ENCODE measurements at places on chromosomes 1 and 21. TPM values are rescaled to one million over a fixed set of nuclear protein-coding genes. Genes with fewer than 3 reads are reported as not detected.

- DNase-seq: no peak
These were observed 68.7 kb downstream of the ARID4B start for GRCh38 chr1:235259133-235259778.

DNA sequence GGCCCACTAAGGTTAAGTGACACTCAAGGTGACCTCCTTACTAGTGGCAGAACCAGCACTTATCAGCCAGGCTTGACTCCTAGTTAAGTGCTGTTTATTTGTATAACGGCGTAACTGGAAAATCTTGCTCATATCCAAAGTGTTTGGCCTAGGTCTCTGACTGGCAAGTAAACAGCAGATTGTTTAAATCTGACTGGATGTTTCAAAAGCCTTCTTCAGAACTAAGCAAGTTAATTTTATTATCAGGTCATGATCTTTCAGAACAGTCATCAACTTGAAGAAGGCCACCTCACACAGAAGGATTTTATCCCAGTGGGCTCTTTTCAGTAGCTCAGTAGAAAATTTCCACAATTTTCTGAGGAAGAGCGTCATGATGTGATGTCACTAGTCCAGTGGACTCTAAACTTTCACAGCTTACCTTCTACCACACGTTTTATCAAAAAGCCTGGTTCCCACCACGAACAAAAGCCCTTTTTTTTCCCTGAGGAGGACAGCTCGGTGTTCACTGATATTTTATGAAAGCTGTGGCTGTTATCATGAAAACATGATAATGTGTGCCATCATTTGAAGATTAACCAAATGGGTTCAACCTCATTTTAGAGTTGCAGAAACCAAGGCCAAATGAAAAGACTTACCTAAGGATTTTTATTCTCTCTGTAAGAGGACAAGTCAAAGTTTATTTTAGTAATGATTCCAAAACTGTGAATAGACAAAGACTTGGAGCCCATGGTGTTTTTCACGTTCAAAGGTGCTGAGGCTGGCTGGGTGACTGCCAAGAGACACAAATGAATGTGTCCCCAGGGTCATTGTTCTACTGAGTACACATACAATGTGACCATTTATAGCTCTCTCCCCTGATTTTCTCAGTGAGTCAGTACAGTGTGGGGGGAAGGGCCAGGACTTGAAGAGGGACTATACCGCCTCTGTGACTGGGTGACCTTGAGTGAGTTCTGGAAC, 9.1 kb downstream of the SGIP1 start:
- peak; percentile 72 for DNase-seq

DNA sequence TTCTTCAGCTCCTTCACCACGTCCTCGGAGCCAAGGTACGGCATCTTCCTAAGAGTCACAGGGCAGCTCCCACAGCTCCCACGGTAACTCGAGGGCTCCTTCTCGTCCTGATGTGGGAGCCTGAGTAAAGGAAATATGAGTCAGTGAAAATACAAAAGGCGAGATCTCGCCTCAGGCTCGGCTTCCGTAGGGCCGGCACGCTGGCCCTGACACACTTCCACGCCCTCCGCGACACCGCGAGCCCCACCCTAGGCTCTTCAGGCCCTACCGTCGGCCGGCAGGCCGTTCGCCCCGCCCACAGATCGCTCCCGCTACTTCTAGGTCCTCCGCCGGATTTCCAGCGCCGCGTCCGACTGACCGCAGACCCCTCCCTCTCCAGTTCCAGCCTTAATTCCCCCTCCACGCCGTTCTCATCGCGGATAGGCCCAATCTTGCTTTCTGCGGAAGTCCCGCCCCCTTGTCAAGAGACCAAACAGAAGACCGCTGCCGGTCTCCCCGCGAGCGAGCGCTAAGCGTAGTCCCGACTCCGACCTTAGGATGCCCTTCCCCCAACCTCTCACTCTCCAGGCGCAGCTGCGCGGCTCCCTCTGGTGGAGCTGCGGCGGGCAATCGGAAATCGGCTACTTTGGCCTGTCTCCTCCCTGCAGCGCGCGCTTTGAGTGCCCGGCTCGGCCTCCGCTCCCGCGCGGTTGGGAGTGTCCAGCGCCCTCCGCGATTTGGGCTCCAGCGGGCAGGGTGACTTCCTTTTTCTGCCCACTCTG, at the start of the genes AP4B1 and DCLRE1B:
Gene AP4B1 (minus strand): TSS at position 126 of the 761 bp plus-strand sequence. CDS start 82 bp downstream, at position 44.
Gene DCLRE1B (plus strand): TSS at position 653 of the 761 bp plus-strand sequence. CDS start 261 bp downstream, outside the sequence.
- peak; percentile 100 for DNase-seq

DNA sequence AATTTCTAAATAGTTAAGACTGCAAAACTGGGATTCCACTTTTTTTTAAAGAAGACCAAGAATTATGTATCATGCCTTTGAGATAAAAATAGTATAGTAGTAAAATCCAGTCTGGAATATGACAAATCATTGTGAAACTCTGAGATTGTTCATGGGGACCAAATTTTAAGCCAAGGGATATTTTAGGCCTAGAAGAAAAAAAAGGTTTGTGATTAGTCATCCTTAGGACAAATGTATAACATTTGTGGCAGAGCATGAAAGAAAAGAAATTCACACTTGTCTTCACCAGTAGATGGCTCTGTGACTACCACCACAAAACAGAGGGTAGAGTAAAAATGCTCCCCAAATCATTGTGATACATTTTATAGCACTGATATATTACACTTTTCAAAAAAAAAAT, 226.1 kb downstream of the KCTD3 start:
- DNase-seq: peak; percentile 76

DNA sequence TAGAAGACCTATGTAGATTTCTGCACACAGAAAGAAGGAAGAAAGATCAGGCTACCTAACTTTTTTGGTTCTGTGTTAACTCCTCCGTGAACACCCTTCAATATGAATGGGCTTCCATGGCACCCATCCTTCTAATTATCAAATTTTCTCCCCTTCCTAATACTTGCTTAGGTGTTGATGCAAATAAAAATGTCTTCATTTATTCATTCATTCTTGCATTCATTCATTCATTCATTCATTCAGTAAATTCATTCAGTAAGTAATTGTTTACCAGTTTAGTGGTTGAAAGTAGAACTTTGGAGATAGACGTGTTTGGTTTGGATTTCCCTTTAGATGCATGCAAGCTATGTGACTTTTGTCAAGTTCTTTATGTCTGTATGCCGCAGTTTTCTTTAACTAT, 4.6 kb downstream of the CHI3L2 start:
- DNase-seq: no peak

DNA sequence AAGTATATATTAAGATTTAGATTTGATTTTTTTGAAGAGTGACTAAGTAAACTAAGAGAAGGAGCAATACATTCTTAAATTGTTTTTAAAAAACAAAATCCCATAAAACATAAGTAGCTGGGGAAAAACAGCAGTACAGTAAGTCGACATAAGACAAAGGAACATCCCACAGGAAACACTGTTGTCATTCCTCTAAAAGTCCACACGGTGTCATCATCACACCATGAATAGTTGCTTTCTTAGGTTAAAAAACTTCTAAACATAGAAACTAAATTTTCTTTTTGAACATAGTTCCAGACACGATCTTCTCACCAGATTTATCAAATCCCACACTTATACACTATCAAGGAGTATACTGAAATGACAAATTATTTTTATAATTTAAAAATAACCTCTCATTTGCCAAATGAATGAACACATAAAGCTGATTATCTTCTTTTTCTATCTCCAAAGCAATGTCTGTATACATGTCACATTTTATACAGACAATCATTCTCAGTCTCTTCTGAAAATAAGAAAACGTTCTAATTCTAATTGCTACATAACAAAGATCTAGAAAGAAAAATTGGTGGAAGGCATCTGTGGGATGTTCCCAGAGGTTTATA, 15.8 kb downstream of the ODF2L start:
- peak; percentile 93 for DNase-seq

GRCh38 chr1:228487336-228488124, at the start of gene RNF187:
RNF187 (plus strand) TSS chr1:228487382.
- DNase-seq: no peak

- DNase-seq: peak; percentile 90
These were observed 3.0 kb upstream of the RGS2 start for GRCh38 chr1:192805832-192806323.

DNA sequence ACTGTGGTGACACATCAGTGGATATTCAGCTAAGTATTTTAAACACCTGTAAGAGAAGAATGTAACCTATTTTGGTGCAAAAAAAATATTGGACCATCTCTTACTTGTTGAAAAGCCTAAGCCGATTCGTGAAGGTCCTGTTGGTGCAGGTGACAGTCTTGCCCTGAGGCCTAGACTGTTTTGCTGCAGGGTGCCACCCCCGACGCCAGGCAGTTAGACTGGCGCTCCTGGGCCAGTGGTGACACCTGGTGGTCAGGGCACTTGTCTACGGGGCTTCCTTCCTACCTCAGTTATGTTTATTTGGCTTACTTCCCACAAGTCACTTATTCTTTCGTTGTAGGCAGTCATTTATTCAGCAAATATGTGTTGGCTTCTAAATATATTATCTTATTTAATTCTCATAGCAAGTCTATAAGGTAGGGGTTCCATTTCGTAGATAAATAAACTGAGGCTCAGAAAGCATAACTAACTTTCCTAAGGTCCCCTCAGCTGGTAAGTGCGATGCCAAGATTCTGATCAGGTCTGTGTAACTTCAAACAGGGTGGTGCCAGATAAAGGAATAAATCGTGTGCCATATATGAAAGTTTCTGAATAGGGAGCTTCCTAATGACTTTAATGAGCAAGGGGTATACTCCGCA, 1.9 kb downstream of the EEIG2 start:
- DNase-seq: no peak

- peak; percentile 55 for DNase-seq
These were observed 30.0 kb upstream of the RCSD1 start for GRCh38 chr1:167599957-167600581.

DNA sequence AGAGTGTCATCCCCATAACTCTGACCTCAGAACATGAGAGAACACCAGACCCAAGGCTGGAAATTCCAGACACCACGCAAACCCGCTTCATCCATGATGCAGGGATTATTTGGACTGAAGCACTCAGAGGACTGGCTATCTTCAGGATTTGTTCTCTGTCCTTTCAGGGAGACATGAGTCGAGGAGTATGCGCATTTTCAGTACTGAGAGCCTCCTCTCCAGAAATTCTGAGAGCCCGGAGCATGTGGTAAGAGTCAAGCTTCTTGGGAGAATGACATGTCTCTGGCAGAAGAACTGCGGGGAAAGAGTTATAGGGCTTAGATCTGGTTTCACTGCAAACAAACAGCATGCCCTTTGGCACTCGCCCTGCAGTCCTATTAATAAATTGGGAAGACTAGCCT, 6.9 kb downstream of the LAX1 start:
- DNase-seq: no peak

GRCh38 chr21:39022863-39023693, 160.2 kb downstream of the PSMG1 start:
- peak; percentile 78 for DNase-seq

GRCh38 chr1:225651872-225652728, 823 bp downstream of the ENAH start:
- peak; percentile 55 for DNase-seq

GRCh38 chr1:207109004-207109403, 5.0 kb downstream of the C4BPA start:
- DNase-seq: no peak

GRCh38 chr1:31155216-31155806, 84.4 kb downstream of the NKAIN1 start:
- DNase-seq: peak; percentile 71

GRCh38 chr1:62194651-62195544, at the start of gene L1TD1:
L1TD1 (plus strand) TSS chr1:62194849; CDS start chr1:62206629, 11,780 bp downstream.
- DNase-seq: peak; percentile 17

DNA sequence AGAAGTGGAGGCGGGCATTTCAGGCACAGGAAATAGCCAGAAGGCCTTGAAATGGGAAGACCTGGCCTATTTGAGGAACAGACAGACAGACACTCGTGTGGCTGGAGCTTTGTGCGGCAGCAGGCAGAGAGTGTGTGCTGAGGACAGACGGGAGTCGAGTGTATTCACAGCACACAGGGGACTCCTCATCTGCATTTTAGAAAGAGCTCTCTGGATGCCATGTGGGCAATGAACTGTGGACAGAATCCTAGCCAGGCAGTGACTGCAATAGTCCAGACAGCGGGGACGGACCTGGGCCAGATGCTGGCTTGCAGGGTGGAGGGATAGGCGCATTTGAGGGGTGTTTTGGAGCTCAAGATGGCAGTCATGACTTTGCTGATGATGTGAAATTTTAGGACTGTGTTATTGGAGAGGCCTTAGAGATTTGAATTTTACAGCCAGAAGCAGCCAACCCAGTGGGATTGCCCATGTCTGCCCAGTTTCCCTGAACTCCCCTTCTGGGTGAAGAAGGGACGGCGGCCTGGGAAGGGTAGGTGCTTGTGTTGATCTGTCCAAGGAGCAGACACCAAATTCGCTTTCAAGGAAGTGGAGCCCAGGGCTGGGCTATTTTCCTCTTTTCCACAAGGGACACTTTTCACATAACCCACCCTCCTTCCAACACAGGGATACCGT, 43.7 kb downstream of the CHAF1B start:
- DNase-seq: peak; percentile 14

- no peak for DNase-seq
These were observed 28.1 kb upstream of the EPHA2 start for GRCh38 chr1:16183765-16184556.

DNA sequence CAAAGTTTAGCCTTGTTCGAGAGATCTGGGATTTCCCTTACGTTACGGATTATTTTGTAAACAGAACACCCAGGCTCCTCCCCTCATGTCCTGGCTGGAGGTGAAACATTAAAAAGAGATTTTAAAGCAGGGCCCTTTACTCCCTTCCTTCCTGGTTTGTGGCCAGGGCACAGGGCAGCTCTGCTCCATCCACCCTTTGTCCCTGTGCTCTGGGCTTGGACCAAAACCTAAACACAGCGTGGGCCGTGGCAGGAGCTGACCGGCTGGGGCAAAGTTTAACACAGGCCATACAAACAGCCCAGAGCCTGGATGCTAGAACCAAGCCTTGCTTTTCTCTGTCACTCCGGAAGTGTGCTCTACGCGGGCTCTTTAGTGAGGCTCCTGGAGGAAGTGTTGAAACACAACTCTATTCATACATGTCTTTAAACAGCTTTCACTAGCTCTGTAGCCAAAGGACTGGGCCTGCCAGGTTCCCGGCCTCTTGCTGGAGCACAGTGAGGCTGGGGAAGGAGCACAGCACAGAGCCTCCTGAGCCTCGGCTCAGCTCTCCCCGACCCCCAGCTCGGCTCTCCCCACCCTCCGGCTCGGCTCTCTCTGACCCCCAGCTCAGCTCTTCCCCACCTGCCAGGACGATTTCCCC, 84.7 kb downstream of the PDE9A start:
- no peak for DNase-seq

The LCE3D gene
- polyA plus RNA-seq: not detected

The HTR6 gene
- not detected for polyA plus RNA-seq

The OR2L2 gene
- not detected for polyA plus RNA-seq

The B3GALT2 gene
- 4.3 TPM for polyA plus RNA-seq

The MOB3C gene
- 6.6 TPM for polyA plus RNA-seq

The RORC gene
- not detected for polyA plus RNA-seq

The ADAMTS1 gene
- polyA plus RNA-seq: 208 TPM

The IL12RB2 gene
- polyA plus RNA-seq: 0.01 TPM

The GRIK3 gene
- polyA plus RNA-seq: not detected

The CCDC181 gene
- 0.40 TPM for polyA plus RNA-seq

The GPX7 gene
- 28.9 TPM for polyA plus RNA-seq

The OR6N1 gene
- polyA plus RNA-seq: not detected

The IRF6 gene
- 1.00 TPM for polyA plus RNA-seq

The TSSK3 gene
- 0.35 TPM for polyA plus RNA-seq

The CLIC6 gene
- 2.0 TPM for polyA plus RNA-seq

The FAM78B gene
- polyA plus RNA-seq: 0.07 TPM

The CLCA1 gene
- 0.01 TPM for polyA plus RNA-seq
